ENCODE measurements at places on chromosomes 6 and 20. TPM values are rescaled to one million over a fixed set of nuclear protein-coding genes. Genes with fewer than 3 reads are reported as not detected.

Gene EYS
- total RNA-seq = not detected

Gene MEI4
- total RNA-seq = not detected

Gene TSHZ2
- 1.9 TPM for total RNA-seq

Gene FAXC
- not detected for total RNA-seq

Gene SYCP2
- 13.5 TPM for total RNA-seq

Gene SRMS
- total RNA-seq = not detected

- no peaks in the 10 kb centered on the region for H3K36me3 ChIP-seq
- no peak for DNase-seq
- H3K4me3 ChIP-seq = no peak overlapping the region
- H3K27ac ChIP-seq = no peak overlapping the region
Observed at GRCh38 chr6:6516666-6517458, 71.7 kb upstream of the LY86 start.

DNA sequence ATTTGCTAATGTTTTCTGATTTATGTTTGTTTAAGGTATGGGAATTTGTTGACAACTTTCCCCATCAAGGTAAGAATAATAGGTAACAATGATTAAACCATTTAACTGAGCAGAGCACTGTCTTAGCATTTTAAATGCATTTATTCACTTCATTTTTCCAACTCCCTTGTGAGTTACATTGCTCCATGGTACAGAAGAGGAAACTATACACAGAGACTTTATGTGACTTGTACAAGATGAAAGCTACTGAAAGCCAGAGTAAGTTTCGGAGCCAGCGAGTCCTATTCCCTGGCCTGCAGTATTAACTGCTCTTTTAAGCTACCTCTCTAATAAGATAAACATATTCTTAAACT lies 708.8 kb downstream of the HDGFL1 start:
- no peaks in the 10 kb centered on the region for H3K36me3 ChIP-seq
- no peak overlapping the region for H3K27ac ChIP-seq
- H3K4me3 ChIP-seq = no peak overlapping the region
- no peaks in the 10 kb centered on the region for H3K27me3 ChIP-seq
- no peaks in the 10 kb centered on the region for H3K4me1 ChIP-seq

GRCh38 chr6:72636215-72636614 lies 14.4 kb downstream of the KCNQ5 start:
- no peak overlapping the region for H3K4me3 ChIP-seq
- H3K27ac ChIP-seq = no peak overlapping the region
- H3K4me1 ChIP-seq = no peaks in the 10 kb centered on the region
- no peak for DNase-seq
- peaks cover 13% of the 10 kb centered on the region for H3K36me3 ChIP-seq
- no peaks in the 10 kb centered on the region for H3K27me3 ChIP-seq

DNA sequence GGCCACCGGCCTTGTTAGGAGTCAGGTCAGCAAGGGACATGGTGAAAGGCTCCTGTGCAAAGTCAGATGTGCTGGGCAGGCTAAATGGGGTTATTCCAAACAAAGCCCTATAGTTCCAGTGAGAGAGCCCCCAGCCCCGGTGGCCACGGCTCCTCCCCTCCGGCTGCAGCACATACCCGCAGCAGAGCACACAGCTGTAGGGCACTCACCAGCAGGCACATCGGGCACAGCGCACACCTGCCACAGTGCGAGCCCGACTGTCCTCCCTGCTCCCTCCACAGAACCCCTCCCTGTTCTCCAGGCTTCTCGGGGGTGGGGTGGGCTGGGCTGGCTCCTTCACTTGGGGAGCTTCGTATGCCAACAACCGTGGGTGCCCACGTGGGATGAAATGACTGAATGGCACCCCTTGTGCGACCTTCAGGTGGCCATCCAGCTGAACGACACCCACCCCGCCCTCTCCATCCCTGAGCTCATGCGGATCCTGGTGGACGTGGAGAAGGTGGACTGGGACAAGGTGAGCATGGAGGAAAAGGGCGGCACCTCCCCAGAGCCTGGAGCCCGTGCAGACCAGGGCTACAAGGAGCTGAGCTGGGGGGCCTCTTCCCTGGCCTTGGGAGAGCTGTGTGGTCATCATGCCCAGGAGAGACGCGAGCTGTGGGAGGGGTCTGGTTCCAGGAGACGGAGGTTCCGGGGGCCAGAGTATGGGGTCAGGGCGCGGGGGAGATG lies 30.9 kb downstream of the PYGB start:
- H3K27me3 ChIP-seq = no peaks in the 10 kb centered on the region
- no peak for DNase-seq
- H3K27ac ChIP-seq = no peak overlapping the region
- no peaks in the 10 kb centered on the region for H3K36me3 ChIP-seq
- no peak overlapping the region for H3K4me3 ChIP-seq

DNA sequence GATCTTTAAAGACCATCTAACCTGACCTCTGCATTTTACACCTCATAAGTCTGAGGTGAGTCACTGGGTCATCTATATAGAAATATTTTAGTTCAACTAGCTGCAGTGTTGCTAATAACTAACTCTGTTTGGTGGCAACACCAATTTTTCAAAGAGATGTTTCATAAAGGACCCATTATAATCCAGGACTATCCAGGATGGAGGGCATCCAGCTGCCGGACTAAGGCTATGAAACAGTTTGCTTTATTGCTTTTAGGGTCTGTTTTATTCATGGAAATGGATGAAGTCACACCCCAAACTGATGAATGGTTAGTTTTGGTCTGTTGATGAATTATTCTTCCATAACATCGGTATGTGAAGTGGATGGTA lies 204.2 kb upstream of the GMDS start:
- DNase-seq = no peak
- peaks cover 15% of the 10 kb centered on the region for H3K27me3 ChIP-seq
- H3K4me3 ChIP-seq = no peak overlapping the region
- no peak overlapping the region for H3K27ac ChIP-seq
- H3K4me1 ChIP-seq = peaks cover 6% of the 10 kb centered on the region

DNA sequence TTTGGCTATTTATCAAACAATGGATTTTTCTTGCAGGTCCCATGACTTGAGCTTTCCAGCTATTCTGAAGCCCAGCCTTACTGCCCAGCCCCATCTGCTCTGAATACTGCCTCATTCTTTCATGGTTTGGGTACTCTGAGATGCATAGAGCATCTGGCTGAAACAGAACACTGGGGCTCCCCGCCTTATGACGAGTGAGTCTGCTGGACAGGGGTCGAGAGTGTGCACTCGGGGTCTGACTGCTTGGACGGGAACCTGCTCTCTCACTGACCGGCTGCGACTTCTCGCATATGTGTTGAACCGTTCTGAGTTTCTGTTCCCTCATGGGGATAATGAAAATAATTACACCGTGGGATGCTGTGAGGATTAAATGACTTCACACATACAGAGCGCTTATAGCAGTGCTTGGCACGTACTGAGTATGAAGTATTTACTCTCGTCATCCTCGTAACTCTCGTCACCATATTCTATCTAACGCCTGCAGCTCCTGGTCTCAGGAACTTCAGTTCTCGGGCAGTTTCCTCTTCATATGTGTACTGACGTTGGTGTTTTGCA lies 59.5 kb upstream of the MPC1 start:
- H3K27me3 ChIP-seq = peaks cover 17% of the 10 kb centered on the region
- peaks cover 3% of the 10 kb centered on the region for H3K4me1 ChIP-seq
- H3K27ac ChIP-seq = no peak overlapping the region

- DNase-seq = no peak
- H3K4me3 ChIP-seq = no peak overlapping the region
- H3K27me3 ChIP-seq = peaks cover 27% of the 10 kb centered on the region
- no peak overlapping the region for H3K27ac ChIP-seq
- peaks cover 5% of the 10 kb centered on the region for H3K4me1 ChIP-seq
Observed at GRCh38 chr6:6872459-6873344, 235.1 kb upstream of the RREB1 start.

GRCh38 chr6:110629153-110629552 lies 152.7 kb upstream of the SLC22A16 start:
- no peak overlapping the region for H3K27ac ChIP-seq
- no peaks in the 10 kb centered on the region for H3K4me1 ChIP-seq
- no peak overlapping the region for H3K4me3 ChIP-seq
- no peaks in the 10 kb centered on the region for H3K27me3 ChIP-seq
- peaks cover 1% of the 10 kb centered on the region for H3K36me3 ChIP-seq

DNA sequence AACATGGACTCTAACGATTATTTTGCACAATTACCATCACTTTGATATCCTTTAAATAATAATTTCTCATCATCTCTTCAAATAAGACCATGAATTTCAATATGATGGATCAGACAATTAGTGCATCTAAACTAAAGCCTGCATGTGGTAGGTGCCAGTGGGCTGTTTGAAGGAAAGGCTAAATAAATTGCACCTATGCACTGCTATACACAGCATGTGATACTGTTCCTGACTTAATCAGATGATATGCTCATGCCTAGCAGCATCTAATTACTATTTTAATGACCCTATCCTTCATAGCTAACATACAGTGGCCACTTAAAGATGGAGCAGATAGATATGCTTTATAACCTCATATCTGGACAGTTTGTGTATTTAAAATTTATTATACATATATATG lies 731.6 kb upstream of the MANEA start:
- H3K27me3 ChIP-seq = no peaks in the 10 kb centered on the region
- H3K4me3 ChIP-seq = no peak overlapping the region
- no peaks in the 10 kb centered on the region for H3K4me1 ChIP-seq
- DNase-seq = no peak
- no peaks in the 10 kb centered on the region for H3K36me3 ChIP-seq
- H3K27ac ChIP-seq = no peak overlapping the region
